ENCODE measurements at places on chromosomes 2 and 18.

GRCh38 chr2:8796878-8797550, 40.4 kb downstream of the KIDINS220 start:
- DNase-seq: no peak

GRCh38 chr2:230161184-230161583, 58.6 kb downstream of the SP110 start:
- no peak for DNase-seq

DNA sequence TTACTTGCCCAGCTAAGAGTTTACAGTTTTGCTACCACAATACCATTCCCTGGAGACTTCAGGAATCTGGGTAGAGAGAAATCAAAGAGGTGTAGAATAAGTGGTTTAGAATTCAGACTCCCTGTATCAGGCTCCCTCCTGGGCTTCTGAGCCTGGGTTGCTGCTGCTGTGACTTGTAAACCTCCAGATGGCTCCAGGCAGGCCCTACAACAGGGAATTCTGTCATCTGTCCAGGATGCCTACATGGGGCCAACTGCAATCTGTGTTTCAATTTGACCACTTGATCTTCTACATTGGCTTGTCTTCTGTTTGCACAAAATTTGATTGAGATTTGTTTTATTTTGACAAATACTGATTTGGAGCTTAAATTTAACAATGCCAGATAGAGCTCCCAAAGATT, 183.9 kb downstream of the RAD51AP2 start:
- no peak for DNase-seq

GRCh38 chr2:23480957-23481797, 96.2 kb downstream of the KLHL29 start:
- DNase-seq: no peak

DNA sequence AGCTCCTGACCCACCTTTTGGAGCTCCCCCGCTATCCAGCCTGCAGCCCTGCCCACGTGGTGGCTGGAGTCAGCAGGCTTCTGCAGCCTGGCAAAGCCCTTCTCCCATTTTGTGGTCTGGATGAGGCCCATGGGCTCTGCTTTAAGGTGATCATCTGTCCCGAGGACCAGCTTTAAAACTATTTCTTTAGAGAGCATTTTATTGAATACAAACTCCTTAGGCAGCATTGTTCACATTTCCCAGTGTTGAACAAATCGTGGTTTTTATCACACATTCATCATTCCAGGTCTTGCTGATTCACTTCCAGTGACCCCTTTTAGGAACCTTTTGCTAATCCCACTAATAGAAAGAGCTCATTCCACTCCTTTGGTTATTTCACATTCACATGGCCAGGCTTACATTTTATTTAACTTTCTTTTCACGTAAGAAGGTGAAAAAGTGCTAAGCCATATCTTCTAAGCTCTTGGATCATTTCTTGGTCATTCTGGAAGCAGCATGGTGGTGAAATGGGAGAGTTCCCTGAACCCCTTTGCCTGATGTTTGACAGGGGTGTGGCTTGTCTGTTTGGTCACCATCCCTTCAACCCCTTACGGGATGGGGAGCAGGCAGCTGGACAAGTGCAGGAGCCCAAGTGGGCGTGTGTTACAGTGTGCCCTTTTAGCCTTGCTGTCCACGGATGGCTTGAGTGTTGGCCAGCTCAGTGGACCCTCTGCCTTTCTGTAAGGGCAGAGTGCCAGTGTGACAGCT, 80.4 kb upstream of the RAPGEF4 start:
- no peak for DNase-seq

- DNase-seq: no peak
Observed at GRCh38 chr18:63253428-63254372, 65.9 kb downstream of the BCL2 start.

DNA sequence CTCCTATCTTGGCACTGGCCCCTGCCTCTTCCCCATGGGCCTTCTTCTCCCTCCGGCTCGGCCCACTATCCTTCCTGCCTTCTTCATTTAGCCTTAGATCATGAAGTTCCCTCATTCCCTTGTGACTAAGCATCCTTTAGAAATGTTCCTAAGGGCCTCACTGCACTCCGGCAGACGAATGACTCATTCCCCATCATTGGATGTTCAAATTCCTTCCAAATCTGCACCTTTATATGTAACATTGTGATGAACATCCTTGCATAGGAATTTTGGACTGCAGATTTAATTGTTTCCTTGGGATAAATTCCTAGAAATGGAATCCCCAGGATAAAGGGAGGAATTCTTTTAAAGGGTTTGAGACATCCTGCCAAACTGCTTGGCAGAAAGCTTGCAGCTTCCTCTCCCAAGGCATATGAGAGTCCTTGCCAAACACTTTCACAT, 19.0 kb downstream of the CRACDL start:
- DNase-seq: no peak

GRCh38 chr2:233152541-233152940, 92.4 kb downstream of the INPP5D start:
- DNase-seq: no peak

GRCh38 chr2:70360661-70361270, 58.9 kb upstream of the FAM136A start:
- no peak for DNase-seq

- no peak for DNase-seq
Observed at GRCh38 chr2:1633092-1633671, 111.1 kb downstream of the PXDN start.

DNA sequence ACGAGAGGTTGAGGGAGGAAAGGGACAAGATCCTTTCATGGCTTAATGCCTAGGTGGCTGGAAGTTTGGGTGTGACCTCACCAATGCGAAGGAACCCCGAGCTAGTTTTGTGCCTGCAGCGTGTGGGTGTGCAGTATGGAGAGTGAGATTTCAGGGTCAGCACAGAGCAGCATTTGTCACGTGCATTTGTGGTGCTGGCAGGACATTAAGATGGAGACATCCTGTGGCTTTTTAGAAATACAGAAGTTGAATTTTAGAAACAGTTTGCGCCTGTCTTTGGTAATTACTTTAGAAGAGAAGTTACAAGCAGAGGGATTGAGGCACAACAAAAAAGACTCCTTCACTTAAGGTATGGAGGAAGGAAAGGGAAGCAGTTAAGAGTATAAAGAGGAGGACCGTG, 258.2 kb upstream of the THUMPD2 start:
- no peak for DNase-seq

GRCh38 chr2:152038441-152038958, 60.3 kb downstream of the CACNB4 start:
- no peak for DNase-seq

GRCh38 chr2:128775217-128775913, 456.7 kb upstream of the HS6ST1 start:
- DNase-seq: no peak

- no peak for DNase-seq
Observed at GRCh38 chr2:203804070-203804469, 63.5 kb upstream of the CTLA4 start.

GRCh38 chr2:202122163-202122540, 49.1 kb downstream of the KIAA2012 start:
- DNase-seq: no peak

GRCh38 chr2:233674995-233675394, 3.3 kb downstream of the UGT1A9 start:
- no peak for DNase-seq

- no peak for DNase-seq
Observed at GRCh38 chr2:30655660-30656059, 151.6 kb downstream of the CAPN13 start.

- no peak for DNase-seq
Observed at GRCh38 chr18:48680339-48681250, 141.8 kb downstream of the CTIF start.

DNA sequence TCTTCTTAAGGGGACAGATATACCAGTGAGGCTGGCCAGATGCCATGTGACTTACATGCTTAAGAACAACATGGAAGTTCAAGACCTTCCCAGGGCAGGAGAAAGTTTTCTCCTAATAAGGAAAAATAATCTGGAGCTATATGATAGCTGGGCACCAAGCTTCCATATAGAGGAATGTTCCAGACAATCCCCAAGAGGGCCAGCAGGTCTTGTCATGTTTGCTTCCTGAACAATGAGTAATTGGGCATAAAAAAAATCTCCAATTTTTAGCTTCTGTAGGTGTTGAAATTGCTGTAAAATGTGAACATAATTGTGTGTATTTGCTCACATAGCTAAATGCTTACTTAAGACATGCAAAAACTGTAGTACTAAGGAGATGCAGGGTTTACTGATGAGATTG, 809.5 kb upstream of the PIK3C3 start:
- DNase-seq: no peak

DNA sequence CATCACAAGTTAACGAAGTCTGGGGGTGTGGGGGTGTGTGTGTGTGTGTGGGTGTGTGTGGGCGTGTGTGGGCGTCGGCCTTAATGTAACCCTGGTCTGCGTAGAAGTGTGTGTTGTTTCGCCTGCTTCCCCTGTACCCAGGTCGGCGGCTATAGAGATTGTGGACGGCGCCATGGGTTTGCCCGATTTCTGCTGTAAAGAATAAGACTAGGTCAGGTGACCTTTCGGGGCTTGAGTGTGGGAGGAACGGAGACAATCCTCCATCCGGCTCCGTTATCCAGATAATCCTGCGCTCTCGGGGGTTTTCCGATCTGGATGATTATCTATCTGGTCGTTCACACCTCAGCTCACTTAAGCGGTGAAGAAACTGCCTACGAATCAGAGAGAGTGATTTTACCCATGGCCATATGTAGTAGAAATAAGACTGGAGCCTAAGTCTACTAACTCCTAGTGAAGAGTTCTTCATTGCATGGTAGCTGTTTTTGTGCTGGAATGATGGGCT, 543 bp downstream of the HADHB start:
- DNase-seq: no peak

DNA sequence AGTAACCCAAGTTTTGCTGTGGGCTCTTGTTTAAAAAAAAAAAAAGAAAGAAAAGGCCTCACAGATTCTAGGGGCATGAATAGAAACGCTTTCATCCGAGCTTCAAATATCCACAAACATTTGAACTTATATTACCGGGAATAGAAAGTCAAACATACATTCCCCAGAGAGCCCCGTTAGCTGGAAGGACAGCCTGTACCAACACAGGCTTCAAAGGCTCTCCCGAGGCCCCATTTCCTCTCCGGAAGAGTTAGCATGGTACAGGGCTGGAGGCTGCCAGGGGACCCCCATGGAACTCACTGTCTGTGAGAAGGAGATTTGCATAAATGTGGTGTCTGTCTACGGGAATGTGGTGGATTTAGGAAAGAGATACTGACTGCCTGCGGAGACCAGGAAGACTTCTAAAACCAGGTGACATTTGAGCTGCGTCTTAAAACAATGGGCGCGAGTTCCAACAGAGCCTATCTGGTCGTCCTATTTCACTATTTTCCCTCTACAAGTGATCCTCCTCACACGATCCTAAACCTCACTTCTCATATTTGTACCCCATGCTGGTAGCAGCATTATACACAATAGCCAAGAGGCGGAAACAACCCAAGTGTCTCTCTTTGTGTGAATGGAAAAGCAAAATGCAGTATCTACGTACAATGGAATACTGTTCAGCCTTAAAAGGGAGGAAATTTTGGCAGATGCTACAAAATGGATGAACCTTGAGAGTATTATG, 820 bp upstream of the MATN3 start:
- no peak for DNase-seq

GRCh38 chr18:8787794-8788193, 82.4 kb downstream of the MTCL1 start:
- no peak for DNase-seq

Data from NCI-H774 (cell line).